Activated CD4-positive, alpha-beta T cell treated with anti-CD3 and anti-CD28 coated beads for 24 hours (primary cell): ENCODE measurements at places on chromosomes 16 and 17.

DNA sequence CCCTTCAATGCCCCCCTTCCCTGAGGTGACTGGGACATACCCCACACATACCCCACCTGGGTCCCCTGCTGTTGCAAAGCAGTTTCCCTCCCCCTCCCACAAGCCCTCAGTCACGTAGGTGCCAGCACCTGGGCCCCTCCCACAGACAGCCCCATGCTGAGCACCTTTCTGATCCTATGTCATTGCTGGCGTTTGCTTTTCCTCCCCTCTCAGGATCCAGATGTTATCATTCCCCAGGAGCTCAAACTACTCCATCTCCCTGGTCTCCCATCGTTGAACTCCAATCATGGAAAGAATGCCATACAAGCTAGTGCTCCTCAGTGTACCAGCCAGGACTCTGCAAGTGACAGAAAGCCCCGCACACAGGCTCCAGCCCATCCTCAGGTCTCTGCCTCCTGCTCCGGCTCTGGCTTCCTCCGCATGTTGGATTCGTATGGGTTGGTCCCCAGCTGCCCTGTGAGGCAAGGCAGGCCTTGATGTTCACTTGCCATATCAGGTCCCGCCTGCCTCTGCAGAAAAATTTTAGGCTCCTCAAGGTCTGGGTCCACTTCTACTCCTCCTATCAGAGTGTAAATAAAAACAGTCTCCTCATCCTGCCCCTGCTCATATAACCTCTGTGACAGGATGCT, 31.4 kb upstream of the MED9 start:
- DNase-seq, result no peak

- DNase-seq, result no peak
Measured at GRCh38 chr17:27525836-27526603, 69.8 kb downstream of the KSR1 start.

GRCh38 chr17:61289408-61290385, 109.9 kb upstream of the TBX2 start:
- DNase-seq, result no peak

DNA sequence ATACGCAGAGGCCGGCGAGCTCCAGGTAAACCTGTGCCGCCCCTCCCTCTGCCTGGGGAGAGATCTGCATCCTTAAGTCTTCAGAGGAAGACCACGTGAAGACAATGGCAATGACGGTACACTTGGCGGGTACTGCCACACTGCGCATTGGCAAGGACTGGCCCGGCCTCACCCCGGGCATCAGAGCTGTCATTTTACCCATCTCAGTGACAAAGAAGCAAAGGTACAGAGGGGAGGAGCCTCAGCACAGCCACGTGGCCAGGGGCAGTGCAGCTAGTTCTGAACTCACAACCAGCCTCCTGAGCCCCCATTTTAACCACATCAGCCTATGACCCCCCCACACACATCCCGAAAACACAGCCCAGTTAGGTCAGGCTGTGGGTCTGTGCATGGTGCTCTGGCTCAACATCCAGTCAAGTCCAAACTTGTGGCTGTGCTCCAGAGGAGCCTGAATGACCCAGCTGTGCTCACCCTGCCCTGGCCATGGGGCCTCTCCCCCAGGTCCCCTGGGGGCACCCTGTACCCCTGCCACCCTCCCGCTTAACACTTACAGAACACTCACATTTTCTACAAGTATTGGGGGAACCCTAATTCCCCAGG, 80.6 kb downstream of the C16orf95 start:
- DNase-seq, result no peak

GRCh38 chr16:50403491-50403890, 34.7 kb upstream of the BRD7 start:
- DNase-seq, result no peak

GRCh38 chr17:77802811-77803220, 155.7 kb upstream of the TNRC6C start:
- no peak for DNase-seq

GRCh38 chr16:23734176-23734893, 20.5 kb upstream of the CHP2 start:
- DNase-seq, result no peak

DNA sequence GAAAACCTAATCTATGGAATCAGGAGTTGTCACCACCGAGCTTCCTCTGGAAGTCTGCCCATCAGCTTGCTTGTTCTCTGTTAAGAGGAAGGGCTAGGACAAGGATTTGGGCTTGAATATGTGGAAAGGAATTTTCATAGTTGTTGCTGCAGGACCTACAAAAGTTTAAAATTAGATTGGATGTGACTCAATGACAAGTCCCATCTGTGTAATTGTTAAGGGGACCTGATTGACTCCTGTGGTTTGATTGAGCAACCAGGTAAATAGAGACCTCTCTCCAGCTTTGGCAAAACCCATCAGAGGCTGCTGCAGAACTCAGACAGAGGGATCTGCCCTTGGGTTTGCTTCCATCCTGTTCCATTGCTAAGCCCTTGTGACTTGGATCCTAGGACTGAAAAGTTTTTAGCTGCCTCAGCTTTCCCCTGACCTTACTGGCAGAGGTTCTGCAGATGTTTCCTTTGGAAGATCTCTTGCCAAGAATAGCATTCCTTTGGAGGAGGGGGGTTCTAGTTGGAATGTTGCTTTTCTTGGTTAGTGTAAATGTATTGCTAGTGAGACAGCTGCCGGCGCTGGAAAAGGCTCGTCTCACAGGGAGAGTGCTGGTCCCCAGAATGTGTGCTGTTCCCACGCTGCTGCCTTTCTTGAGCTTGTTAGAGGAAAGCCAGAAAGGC, 50.0 kb downstream of the SF3B3 start:
- no peak for DNase-seq

GRCh38 chr16:5257462-5257861, 159.9 kb upstream of the EEF2KMT start:
- DNase-seq, result no peak

GRCh38 chr16:57132470-57132869, 40.1 kb downstream of the CPNE2 start:
- no peak for DNase-seq

GRCh38 chr17:57210224-57210553, 46.1 kb upstream of the MSI2 start:
- no peak for DNase-seq

DNA sequence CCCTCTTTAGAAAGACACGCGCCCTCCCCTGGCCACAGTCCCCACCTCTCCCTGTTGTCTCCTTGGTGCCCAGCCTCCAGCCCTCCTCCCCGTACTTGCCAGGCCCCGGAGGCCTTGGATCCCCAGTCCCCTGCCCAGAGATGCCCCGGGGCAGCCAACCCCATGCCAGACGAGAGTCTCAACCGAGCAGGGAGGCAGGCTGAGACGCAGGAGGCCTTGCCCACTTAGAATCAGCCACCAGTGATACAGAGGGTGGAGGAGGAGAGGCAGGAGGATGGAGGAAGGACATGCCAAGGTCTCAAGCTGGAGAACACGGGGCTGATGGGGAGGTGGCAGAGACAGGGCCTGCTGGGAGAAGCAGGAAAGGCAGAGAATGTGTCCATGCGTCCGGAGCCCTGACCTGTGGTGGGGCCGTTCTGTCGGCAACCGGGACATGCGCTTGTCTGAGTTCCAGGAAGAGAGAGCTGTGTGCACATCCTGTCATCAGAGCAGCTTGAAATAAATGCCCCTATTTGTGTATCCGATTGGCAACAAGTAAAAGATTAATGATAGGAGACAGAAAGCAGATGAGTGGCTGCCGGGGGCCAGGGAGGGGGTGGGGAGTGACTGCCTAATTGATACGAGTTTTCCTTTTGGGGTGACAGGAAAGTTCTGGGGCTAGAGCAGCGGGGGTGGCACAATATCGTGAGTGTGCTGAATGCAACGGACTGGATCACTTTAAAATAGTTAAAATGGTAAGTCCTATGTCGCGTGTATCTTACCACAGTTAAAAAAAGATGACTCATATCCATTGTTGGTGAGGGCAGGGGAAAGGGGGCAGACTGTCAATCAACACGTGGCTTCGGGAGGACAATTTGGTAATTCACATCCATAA, 44.7 kb upstream of the MEAK7 start:
- no peak for DNase-seq

DNA sequence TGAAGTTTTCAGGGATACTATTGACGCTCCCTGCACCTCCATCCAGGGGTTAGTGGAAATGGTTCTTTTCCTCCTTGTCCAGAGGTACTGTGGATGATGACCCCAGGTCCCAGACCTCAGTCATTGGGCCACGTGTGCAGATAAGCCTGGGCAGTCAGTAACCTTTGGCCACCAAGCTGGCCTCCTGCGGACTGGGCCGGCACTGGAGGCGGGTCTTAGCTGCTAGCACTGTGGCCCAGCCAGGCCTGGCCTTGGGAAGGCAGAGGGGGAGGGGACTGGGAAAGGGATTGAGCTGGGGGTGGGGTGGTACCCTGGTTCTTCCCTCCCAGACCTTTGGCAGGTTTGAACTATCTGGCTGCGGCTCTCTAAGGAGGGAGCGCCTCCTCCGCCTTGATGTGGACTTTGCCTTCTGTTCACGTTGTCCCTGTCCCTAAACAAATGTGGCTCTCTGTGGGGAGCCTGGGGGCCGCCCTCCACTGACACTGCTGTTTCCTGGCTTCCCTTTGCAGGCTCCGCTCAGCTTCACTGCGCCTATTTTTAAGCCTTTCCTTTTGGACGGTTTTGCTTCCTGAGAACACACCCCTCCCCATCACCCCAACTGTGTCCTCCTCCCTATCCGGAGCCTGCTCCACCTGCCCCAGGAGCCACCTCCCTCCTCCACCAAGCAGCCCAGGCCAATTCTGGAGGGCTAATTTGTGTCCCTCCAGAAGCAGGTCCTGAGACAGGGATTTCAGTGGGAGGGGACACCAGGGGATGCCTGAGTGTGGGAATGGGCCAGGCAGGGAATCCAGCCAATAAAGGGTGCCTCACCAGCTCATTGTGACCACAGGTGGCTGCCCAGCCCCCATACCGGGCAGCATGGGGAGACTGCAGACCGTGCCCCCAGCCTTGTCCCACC, 251.9 kb downstream of the SEC14L1 start:
- no peak for DNase-seq

DNA sequence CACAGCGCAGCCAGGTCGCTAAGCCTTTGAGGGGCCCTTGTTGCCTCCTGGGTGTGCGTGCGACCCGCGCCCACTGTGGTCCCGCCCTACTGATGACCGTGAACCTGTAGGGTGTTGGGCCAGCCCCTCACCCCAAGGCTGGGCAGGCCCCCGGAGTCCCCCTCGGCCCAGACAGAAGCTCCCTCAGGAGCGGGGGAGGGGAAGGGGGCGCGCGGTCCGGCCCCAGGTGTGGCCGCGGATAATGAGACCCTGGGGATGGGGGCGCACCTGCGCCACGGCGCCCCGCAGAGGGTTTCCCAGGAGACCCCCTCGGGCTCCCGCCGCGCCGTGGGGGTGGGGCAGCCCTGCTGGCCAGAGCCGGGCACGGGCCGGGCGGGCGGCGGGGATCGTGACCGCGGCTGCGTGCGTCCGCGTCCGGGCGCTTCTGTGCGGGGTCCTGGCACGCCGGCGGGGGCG, 358 bp upstream of the ARHGDIG start:
- no peak for DNase-seq

DNA sequence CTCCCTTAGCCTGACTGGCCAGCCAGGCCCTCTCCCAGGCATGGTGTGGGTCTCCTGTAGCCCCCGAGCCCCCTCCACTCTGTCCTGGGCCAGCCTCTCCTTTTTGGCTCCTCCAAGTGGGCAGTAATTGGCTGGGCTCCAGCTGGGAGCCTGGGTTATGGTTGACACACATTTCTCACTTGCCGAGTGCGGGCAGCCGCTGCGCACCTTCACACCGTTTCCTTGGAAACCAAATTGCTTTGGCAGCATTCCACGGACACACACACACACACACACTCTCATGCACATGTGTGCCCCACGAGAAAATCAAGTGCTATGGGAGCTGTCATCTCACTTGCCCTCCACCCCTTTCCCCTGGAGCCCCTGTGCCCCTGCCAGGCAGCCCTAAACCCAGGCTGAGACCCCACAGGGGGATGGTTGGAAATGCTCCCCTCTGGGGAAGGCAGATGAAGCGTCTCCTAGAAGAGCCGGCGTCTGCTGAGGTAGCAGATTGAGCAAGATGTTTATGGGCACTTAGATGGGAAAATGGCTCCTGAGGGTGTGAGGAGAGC, 402.7 kb upstream of the TNRC6C start:
- DNase-seq, result no peak

- no peak for DNase-seq
Measured at GRCh38 chr16:22418826-22419225, 44.4 kb upstream of the CDR2 start.

GRCh38 chr16:3904875-3905274, 24.4 kb upstream of the CREBBP start:
- DNase-seq, result no peak

GRCh38 chr17:48995974-48996721, 1.0 kb upstream of the IGF2BP1 start:
- no peak for DNase-seq

- DNase-seq, result no peak
Measured at GRCh38 chr16:24423312-24423711, 116.1 kb upstream of the RBBP6 start.

- no peak for DNase-seq
Measured at GRCh38 chr17:45403906-45404490, 28.7 kb downstream of the ARHGAP27 start.

- DNase-seq, result no peak
Measured at GRCh38 chr16:83027973-83028372, 401.2 kb downstream of the CDH13 start.

- DNase-seq, result no peak
Measured at GRCh38 chr16:54912720-54913119, 17.9 kb upstream of the IRX5 start.

DNA sequence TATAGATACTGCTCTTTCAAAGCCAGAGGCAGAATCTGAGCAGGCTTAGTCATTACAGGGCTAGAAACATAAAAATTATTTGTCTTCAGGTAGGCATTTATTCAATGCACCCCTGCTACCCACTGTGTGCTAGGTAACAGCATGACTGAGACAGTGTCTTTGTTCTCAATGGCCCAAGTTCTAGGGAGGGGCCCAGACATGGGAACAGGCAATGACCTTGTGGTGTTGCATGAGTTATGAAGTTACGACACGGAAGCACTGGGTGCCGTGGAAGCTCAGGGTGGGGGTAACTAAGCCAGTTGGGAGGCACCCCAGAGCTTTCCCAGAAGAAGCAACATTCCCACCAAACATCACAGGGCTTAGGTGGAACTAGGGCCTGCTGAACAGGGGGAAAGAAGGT, 87.0 kb downstream of the CPPED1 start:
- no peak for DNase-seq

GRCh38 chr17:30160419-30161172, 44.0 kb downstream of the NSRP1 start:
- no peak for DNase-seq

GRCh38 chr17:1018547-1018946, 21.6 kb downstream of the TIMM22 start:
- no peak for DNase-seq

DNA sequence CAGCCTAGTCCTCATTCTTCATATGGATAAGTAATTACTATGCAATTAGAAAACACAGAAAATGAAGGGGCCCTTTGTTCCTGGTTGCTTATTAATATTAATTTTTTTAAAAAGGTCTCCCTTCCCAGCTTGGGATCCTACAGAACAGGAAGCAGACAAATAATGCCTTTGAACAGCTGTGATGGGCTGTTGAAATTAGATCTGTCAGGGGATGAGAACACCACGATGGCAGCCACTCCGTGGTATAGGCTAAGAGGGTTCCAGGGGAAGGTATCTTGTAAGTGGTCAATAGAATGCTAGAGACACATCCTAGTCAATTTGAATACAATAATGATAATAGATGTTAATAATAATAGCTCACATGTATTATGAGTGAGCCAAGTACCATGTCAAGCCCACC, 83.1 kb downstream of the CCDC182 start:
- no peak for DNase-seq

- DNase-seq, result no peak
Measured at GRCh38 chr17:4425398-4425797, 8.3 kb upstream of the SPNS3 start.
